ENCODE measurements at places on chromosomes 16 and 17.

GRCh38 chr16:20942256-20942655 lies 41.7 kb downstream of the LYRM1 start:
- no peak for DNase-seq

GRCh38 chr17:48597778-48598631 lies 4.4 kb upstream of the HOXB5 start:
- DNase-seq = no peak

GRCh38 chr17:78971756-78972506 lies 7.8 kb downstream of the LGALS3BP start:
- no peak for DNase-seq

DNA sequence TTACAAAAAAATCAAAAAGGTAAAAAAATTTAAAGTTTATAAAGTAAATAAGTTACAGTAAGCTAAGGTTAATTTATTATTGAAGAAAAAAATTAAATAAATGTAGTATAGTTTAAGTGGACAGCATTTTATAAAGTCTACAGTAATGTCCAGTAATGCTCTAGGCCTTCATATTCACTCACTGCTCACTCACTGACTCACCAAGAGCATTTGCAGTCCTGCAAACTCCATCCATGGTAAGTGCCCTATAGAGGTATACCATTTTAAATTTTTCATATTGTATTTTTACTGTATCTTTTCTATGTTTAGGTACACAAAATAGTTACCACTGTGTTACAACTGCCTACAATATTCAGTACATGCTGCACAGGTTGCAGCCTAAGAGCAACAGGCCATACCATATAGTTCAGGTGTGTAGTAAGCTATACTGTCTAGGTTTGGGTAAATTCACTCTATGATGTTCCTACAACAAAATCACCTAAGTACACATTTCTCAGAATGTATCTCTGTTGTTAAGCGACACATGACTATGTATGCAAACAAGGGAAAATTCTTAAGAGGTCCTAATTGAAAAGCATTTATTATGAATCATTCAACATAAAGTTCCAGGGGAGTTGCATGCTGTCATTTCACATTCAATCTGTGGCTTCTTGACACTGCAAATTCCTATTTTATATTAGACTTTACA lies 92.3 kb downstream of the SPAG9 start:
- DNase-seq = no peak

DNA sequence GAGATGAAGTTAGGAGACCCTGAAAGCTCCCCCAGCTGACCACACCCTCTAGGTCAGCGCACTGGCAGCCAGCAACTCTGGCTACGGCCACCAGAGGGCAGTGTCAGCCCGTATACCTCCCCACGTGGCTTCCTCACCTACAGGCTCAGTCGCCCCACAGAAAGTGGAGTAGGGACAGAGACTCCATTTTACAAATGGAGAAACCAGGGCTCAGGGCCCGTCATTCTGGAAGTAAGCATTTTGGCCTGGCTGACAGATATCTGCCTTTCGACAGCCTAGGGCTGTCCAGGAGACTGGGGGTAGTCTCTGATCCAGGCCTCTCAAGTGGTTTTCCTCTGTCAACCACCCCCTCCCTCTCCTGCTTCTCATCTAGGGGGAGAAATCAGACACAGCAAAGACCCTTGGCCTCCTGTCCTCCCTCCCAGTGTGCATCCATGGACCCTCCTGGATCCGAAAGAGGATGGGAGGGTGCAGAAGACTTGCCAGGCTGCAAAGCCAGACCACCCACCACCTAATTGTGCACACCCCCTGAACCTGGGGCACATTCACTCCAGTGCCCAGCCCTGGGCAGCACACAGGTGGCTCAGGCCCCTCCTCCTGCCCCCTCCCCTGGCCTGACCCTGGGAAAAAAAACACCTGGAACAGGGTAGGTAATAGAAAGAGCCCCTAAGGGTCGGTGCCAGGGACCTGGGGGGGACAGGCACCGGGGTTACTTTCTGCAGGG lies 3.8 kb upstream of the HAP1 start:
- peak; percentile 87 for DNase-seq

GRCh38 chr17:40322358-40323315 lies 13.7 kb downstream of the RARA start:
- DNase-seq = no peak

- no peak for DNase-seq
Observed at GRCh38 chr17:29155227-29155965, 24.8 kb downstream of the MYO18A start.

DNA sequence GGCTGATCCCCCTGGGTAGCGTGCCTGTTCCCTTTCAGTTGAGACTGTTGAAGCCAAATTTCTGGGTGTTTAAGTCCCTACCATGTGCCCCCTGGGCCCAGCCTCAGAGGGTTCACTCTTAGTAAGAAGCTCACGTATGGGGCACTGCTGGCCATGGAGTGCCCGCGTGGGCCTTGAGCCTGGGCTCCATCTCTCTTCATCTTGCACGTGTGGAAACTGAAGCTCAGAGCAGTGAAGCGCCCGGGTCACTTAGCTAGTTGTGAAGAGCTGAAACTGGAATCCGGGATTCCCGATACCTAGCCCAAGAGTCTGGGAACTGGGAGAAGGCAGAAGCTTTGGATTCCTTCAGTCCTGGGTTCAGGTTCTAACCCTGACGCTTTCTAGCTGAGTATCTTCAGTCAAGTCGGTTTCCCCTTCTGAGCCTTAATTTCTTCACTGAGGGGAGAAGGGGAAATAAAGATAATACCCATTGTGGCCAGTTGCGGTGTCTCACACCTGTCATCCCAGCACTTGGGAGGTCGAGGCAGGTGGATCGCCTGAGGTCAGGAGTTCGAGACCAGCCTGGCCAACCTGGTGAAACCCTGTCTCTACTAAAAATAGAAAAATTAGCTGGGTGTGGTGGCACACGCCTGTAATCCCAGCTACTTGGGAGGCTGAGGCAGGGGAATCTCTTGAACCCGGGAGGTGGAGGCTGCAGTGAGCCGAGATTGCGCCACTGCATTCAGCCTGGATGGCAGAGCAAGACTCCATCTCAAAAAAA lies 103.9 kb downstream of the OR1D5 start:
- no peak for DNase-seq

- DNase-seq = no peak
Observed at GRCh38 chr16:52584354-52585320, 37.7 kb upstream of the TOX3 start.

DNA sequence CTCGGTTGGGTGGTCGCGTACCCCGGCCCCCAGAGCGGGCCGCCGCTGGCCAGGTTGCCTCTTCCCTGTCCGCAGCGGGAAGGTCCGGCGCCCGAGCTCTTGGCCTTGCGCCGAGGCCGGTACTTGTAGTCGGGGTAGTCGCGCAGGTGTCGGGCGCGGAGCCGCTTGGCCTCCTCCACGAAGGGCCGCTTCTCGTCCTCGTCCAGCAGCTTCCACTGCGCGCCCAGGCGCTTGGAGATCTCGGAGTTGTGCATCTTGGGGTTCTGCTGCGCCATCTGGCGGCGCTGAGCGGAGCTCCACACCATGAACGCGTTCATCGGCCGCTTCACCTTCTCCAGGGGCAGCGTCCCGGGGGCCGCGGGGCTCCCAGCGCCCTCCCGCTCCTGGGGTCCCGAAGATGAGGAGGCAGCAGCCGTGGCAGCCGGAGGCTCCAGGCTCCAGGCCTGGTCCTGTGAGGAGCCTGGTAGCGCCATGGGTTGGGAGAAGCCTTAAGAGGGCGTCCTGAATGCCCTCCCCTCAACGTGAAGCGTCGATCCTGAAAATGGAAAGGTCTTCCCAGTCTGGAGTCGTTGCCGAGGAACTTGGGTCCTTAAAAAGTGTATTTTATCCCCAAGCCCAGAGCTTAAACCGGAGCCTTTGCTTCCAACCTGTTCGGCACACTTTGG lies 558 bp downstream of the SOX15 start:
- peak; percentile 91 for DNase-seq

GRCh38 chr17:6556121-6557039 lies at the start of gene PITPNM3:
PITPNM3 (minus strand) TSS chr17:6556555; CDS start chr17:6556406, 149 bp downstream.
- no peak for DNase-seq

- peak; percentile 66 for DNase-seq
Observed at GRCh38 chr17:27345141-27345904, 51.4 kb downstream of the WSB1 start.

GRCh38 chr16:73093146-73094144 lies 45.5 kb upstream of the ZFHX3 start:
- no peak for DNase-seq

DNA sequence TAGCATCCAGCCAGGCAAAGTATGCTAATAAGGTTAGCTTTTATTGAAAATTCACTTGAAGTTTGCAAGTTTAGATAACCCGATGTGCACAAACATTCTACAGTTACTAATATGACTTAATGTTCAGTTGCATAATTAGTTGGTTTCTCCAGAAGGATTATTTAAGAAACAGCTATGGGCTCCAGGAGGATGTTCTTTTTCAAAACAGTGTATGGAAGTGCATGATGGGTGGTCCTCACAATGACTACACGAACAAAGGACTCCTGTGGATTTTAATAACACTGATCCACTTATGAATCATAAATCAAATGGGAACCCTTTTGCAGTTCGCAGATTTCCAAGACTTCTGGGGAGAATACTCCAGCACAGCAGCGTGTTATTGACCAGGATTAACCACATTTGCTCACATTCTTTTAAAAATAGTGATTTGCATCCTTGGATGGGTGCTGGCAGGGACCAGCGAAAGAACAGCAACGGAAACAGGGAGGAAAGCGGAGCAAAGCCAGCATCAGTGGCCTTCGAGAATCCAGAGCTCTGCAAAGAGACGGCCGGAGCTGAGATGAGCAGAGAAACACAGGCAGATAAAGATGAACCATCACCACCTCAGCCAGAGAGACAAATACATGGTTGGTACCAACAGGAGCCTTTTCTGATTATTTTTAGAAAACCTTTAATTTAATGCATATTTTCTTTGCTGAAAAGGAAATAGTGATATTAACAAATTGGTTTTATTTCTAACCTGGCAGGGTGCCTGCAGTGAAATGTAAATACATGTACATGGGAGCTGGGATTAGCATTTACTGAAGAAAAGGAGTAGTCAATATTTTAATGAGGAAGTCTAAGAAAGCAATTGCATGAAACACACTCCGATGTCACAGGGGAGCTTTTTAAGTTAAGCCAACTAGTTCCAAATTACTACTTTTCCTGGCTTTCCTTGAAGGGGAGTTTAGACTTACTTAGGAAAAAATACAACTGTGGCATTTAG lies 623.2 kb upstream of the ZFHX3 start:
- DNase-seq = no peak

- no peak for DNase-seq
Observed at GRCh38 chr17:2346475-2346874, 9.2 kb downstream of the SGSM2 start.

DNA sequence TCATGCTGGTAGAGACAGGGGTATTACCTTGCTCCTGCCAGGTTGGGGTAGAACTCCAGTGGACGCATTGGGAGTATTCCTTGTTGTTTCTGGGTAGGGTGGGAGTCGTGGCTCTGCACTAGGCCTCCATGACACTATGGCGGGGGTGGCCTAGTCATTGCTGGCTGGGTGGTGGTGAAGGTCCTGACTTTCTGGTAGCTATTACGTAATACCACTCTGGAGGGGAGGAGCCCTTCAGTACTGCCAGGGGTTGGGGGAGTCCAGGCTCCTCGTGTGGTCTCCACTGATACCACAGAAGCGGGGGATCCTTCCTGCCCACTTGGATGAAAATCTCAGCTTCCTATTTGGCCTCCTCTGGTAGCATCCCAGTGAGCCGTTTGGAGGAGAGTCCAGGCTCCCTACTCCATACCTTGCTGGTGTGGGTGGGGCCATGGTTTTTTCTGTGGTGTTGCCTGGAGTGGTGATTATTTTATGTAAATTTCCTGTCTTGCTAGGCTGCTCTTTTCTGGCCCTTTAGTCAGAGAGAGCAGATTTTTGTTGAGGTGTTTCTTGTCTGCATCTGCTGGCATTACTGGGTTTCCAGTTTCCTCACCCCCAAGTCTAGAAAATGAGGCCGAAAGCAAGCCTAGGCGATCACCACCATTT lies 65.8 kb upstream of the GNG13 start:
- DNase-seq = no peak

- DNase-seq = no peak
Observed at GRCh38 chr17:13918247-13918646, 151.1 kb upstream of the COX10 start.

DNA sequence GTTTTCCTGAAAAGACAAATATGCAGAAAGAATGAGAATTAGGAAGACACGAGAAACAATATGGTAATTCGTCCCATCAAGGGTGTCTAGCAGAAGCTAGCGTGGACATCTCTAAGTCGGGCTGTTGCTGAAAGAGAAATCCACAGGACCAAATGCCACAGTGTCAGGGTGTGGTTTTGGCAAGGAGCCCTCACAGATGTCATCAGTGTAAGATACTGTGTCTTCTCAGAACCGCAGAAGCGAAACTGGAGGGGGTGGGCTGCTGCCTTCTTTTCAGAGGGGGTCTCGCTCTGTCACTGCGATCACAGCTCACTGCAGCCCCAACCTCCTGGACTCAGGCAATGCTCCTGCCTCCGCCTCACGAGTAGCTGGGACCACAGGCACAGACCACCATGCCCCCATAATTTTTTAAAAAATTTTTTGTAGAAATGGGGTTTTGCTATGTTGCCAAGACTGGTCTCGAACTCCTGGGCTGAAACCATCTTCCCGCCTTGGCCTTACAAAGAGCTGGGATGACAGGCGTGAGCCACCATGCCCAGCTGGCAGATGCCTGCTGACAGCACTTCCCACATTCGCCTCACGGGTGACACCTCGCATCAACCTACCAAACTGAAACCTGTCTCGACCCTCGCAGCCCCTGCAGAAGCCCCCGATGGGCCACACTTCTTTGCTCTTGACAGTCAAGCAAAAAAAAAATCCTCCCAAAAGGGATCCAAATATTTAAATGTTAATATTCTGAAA lies 26.2 kb downstream of the TRAP1 start:
- peak; percentile 57 for DNase-seq

DNA sequence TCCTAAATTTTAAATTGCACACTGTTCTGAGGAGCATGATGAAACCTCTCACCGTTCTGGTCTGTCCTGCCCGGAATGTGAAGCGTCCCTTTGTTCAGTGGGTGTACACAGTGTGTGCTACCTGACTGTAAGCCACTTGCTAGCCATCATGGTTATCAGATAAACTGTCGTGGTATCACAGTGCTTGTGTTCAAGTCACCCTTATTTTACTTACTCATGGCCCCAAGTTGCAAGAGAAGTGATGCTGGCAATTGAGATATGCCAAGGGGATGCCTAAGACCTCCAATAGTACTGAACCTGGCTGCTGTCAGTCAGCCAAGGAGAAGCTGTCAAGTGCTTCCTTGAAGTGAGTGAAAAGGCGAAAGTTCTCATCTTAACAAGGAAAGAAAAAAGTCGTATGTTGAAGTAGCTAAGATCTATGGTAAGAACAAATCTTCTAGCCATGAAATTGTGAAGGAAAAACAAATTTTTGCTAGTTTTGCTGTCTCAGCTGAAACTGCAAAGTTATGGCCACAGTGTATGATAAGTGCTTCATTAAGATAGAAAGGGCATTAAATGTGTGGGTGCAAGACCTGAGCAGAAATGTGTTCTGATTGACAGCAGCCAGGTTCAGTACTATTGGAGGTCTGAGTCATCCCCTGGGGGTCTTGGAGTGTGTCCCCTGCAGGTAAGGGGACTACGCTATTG lies 5.8 kb downstream of the PIK3R6 start:
- DNase-seq = no peak

GRCh38 chr17:36024106-36024869 lies 6.5 kb upstream of the CCL23 start:
- no peak for DNase-seq

All from muscle of arm (tissue), 14 donors.